ENCODE measurements at places on chromosomes 13 and 19.

GRCh38 chr13:98740131-98740530 lies 12.3 kb downstream of the SLC15A1 start:
- no peak for DNase-seq

DNA sequence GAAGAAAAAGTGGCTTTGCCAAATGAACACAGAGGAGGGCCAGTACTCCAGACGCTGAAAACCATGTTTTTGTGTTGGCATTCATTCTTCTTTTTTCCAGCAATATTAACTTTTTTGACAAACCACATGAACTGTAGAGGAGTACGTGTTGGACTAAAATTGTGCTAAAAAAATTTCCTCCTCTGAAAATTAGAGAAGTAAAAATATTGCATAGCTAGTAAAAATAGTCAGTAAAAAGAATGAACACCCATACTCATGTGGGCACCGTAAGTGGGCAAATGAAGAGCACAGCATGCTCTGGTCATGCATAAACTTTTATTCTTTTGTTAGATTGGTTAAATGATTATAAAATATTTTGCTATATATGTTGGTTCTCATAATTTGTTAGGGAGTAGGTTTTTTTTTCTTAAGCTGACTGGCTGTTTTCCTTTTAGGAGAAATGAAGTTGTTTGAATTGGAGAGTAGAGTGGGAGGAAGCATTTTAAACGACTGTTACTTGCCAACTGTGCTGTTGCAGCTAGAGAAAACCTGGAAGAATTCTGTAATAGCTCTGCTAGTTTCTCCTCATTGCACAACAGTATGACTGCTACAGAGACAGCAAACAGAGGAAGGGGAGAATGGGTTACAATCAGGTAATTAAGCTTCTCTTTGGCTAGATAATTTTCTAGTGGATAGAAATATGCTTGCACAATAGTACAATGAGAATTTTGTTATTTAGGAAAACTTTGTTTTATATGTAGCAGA lies 222.4 kb downstream of the KCTD12 start:
- DNase-seq = no peak

- no peak for DNase-seq
Measured at GRCh38 chr19:34967551-34967950, 3.5 kb upstream of the ZNF792 start.

- no peak for DNase-seq
Measured at GRCh38 chr19:18586306-18586705, 2.3 kb upstream of the REX1BD start.

- no peak for DNase-seq
Measured at GRCh38 chr13:81383444-81383843, 1042.5 kb upstream of the SPRY2 start.

DNA sequence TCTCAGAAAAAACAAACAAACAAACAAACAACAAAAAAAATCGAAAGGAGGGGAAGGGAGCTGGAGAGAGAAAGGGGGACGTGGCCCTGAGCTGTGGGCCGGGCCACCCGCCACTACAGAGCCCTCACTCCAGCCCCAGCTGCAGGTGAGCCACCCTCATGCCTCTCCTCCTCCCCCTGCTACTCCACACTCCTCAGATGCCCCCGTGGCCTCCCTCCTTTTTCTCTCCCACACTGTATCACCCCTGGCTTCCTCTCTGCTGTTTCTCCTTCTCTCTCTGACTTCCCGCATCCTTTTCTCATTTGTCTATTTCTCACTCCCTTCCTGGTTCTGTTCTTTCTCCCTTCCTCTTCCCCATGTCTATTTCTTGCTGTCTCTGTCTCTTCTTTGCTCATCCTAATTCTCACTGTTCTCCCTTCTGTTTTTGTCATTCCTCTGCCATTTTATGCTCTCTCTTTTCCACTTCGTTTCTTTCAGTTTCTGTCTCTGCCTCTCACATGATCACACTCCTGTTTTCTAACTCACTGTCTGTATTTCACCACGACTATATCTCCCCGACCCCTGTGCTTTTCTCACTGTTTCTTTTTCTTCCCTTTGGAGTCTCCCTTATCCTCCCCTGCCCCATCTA lies 2.7 kb downstream of the KLK2 start:
- no peak for DNase-seq

- DNase-seq = no peak
Measured at GRCh38 chr19:53810891-53811290, 13.2 kb downstream of the NLRP12 start.

DNA sequence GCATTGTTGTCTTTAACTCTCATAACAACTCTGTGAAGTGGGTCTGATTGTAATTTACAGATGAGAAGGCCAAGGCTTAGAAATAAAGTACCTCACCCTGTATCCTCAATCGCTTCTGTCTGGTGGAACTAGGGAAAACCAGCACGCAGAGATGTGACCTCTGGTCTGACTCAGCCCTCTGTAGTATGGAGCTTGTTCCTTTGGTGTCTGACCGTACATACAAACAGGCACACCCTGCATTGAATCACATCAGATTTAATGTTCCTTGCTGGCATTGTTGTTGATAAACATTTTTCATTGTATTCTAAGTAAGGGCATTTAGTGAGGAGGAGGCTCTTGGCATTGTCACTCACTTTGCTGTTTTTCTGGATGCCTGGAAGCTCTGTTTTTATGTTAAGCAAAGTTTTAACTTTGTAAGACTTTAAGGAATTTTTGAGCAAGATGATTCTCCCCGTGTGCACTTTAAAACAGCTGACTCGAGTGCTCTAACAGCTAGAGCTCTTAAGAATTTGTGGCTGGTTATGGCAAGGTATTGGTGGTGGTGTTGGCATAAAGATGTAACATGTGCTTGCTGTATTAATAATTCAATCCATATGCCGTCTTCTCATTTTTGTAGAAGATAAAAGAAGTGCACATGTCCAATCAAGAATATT lies 89.0 kb upstream of the SPATA13 start:
- DNase-seq = no peak

DNA sequence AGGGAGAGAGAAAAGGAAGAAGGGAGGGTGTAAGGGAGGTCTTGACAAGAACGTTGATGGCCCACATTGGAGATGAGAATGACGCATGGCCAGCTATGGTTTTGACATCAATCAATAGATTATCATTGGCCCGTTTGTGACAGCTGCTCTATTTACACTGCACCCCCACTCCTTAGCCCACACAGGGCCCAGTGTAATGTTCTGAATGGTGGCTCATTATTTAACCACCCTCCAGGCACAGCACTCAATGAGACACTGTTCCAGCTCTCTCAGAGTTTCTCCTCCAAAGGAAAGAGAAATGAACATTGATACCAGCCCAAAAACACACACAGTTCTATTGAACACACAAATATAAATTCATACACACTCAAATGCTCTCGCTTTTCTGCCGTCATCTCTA lies 173.0 kb upstream of the IPO5 start:
- no peak for DNase-seq

- no peak for DNase-seq
Measured at GRCh38 chr19:38674388-38675171, 27.1 kb downstream of the ACTN4 start.

DNA sequence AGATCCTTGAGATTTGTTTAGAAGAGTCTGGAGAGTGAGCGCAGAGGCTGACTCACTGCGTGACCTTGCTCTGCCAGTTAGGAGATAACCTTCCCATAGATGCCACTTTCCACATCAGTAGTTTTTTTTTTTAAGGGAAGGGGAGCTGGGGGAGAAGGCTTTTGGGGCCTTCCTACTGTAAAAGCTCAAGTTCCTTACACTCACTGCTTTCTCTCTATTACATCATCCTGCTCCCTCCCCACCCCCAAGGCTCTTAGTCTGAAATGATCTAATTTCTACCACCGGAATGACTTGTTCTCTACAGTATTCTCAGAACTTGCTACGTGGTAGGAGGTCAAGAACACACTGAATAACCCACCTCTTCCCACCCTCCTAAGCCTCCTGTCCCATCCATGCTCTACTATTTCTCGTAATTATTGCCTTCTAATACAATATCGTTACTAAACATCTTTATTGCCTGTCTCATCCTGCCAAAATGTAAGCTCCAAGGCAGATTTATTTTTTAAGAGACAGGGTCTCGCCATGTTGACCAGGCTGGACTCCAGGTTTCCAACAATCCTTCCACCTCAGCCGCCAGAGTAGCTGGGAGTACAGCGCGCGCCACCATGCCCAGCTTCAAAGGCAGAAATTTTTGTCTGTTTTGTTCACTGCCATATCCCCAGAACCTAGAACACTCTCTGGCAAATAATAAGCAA lies 1.2 kb downstream of the LONP1 start:
- DNase-seq = peak; percentile 84

GRCh38 chr13:29369060-29369743 lies 226.3 kb downstream of the SLC7A1 start:
- peak; percentile 22 for DNase-seq

- no peak for DNase-seq
Measured at GRCh38 chr13:23203516-23203915, 22.7 kb downstream of the SGCG start.

DNA sequence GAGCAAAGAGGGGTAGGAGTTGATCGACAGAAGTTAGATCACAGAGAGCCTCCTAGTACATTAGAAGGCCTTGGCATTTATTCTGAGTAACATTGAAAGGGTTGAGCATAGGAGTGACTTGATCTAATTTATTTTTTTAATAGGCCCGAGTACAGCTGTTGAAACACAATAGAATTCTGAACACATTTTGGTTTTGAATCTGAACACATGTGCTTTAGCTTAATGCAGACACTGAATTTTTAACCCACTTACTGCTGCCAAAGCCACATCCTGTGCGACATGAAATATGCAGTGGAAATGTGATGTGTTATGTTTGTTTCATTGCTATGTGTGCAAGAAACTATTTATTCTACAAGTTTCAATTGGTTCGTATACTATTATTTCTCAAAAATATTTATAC lies 1505.9 kb downstream of the PCDH9 start:
- DNase-seq = no peak

- DNase-seq = no peak
Measured at GRCh38 chr13:20016649-20017364, 58.3 kb downstream of the ZMYM2 start.

DNA sequence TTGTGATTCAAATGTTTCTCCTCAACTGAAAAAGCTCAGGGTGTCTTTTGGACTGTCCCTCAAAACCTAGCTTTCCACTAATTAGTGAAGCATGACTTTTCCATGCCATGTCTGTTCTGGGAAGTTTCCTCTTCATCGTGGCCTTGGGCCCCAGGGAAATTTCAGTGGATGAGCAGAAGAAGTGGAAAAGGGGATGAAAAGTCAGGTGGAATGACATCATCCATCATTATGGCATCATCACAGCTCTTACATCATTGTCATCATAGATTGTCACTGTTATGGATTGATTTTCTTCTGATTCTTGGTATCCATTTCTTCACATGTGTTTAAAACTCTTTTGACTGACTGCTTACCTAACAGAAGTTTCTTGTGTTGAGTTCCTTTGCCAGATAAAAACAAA lies 26.2 kb upstream of the MRI1 start:
- DNase-seq = no peak

DNA sequence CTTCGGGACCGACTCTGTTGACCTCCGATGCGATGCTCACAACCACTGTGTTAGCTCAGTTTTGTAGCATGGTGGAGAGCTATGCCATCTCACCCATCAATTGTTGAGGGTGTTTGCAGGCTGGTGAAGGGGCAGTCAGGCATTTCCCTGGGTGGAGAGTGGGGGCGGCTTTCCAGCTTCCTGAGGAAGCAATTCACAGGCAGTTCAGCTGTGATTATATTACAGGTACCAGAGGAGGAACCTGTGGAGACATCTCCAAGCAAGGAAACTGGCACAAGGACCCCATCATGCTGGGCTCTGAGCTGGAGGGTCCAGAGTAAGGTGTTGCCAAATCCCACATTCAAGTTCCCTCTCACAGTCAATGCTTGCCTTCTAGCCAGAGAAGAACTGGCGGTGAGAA lies 166.0 kb upstream of the ZNF536 start:
- no peak for DNase-seq

All from activated CD4-positive, alpha-beta T cell treated with anti-CD3 and anti-CD28 coated beads, Interleukin-2, Interleukin-4, amounts not matched to agents 100 ng/mL and 50 ng/mL, durations not matched to agents 16 hours and 8 hours (primary cell).